ENCODE measurements at places on chromosomes 12 and 14.

DNA sequence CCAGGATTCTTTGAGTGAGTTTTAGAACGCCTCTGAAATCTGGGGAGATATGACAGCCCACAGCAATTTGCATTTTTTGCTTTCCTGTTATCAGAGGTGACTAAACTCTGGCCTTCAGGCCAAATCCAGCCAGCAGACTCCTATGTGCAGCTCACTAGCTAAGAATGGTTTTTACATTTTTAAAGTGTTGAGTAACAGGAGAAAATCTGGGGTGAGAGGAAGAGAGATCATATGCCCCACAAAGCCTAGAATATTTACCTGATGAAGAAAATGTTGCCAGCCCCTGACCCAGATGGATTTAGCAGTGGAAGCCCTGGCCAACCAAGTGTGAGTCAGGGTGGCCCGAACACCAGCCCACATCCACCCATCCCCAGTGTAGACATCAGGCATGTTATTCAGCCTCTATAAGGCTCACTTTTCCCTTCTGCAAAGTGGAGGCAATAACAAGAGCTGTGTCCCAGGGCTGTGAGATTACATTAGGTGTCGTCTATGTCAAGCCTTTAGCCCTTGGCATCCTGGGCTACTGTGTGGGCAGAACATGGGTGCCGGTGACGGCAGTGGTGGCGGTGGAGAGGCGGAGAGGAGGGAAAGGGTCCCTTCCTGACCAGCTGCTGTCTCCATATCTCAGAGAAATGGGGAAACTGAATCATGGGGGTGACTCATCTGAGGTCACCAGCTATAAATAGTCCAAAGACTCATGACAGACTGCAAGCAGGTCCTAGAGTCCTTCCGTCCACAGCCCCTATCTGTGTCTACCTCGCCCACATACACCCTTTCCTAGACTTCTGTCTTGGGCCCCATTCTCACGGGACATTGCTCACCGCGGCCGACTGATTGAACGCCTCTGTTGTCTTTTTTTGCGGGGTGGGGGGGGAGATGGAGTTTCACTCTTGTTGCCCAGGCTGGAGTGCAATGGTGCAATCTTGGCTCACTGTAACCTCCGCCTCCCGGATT lies 32.6 kb upstream of the CD9 start:
- peak; percentile 96 for DNase-seq

- no peak for DNase-seq
Measured at GRCh38 chr12:21827083-21827482, 52.6 kb upstream of the KCNJ8 start.

DNA sequence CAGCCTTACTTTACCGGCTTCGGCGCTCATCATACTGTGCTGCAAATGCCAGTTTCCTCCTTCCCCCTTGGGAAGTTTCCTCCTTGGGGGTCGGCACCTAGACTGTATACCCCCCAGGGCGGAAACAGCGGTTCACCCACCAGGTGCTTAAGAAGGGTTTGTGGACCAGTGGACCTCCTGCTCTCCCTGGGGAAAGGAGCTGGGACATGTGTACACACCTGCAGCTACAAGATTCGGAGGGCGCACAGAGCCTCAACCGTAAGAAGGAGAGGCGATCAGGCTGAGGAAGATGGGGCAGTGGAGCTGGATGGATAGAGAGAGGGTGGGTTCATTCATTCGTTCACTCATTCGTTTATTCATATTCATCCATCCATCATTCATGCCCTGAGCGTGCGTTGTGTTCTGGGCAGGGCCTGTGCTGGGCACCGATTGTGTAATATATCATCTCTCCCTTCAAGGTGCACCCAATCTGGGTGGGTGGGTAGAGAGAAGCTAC lies 717 bp upstream of the ZNF839 start:
- DNase-seq = no peak

DNA sequence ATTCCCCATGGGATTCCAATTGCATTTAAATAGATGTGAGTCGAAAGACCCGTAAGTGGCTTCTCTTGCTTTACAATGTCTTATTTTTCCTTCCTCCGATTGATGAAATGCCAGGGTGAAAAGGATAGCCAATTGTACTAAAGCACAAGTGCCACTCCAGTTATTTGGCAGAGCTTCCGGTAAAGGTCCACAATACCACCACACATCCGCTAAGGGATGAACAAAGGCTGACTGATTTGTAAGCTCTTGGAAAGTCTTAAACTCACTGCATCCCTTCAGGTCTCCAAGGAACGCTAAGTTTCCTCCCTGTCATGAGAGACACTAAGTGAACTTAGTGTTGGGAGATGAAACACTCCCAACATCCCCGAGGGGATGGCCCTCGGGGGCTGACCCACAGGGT lies 21.2 kb upstream of the RNASE1 start:
- no peak for DNase-seq

DNA sequence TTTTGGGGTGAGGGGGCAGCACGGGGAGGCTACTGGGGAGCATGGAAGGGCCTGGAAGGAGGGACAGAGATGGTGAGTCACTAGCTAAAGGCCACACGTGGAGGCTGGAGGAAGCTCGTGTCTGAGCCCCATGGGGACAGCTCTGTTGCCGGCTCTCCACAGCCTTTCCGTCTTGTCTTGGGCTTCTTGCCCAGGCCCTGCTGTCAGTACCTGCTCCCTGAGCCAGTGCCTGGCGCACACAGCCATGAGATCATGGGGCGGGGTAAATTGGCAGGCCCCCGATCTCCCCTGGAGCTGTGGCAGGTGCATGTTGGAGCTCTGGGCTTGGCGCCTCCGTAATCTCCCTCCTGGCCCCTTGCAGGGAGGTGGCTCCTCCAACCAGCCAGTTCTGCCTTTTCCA lies 16.1 kb upstream of the KRT80 start:
- DNase-seq = peak; percentile 76

- DNase-seq = no peak
Measured at GRCh38 chr12:50971946-50972345, 19.6 kb downstream of the HIGD1C start.

DNA sequence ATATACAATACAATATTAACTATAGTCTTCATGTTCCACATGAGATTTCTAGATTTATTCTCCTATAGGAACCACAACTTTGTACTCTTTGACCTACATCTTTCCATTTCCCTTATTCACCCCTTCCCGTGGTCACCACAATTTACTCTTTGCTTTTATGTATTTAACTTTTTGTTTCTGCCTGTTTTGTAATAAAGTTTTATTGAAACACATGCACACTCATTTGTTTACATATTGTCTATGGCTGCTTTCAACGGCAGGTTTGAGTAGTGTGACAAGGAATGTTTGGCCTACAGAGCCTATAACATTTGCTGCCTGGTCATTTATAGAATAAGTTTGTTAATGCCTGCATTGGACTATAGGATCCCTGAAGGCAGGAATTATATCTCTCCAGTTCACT lies 231.1 kb downstream of the CRADD start:
- DNase-seq = no peak

DNA sequence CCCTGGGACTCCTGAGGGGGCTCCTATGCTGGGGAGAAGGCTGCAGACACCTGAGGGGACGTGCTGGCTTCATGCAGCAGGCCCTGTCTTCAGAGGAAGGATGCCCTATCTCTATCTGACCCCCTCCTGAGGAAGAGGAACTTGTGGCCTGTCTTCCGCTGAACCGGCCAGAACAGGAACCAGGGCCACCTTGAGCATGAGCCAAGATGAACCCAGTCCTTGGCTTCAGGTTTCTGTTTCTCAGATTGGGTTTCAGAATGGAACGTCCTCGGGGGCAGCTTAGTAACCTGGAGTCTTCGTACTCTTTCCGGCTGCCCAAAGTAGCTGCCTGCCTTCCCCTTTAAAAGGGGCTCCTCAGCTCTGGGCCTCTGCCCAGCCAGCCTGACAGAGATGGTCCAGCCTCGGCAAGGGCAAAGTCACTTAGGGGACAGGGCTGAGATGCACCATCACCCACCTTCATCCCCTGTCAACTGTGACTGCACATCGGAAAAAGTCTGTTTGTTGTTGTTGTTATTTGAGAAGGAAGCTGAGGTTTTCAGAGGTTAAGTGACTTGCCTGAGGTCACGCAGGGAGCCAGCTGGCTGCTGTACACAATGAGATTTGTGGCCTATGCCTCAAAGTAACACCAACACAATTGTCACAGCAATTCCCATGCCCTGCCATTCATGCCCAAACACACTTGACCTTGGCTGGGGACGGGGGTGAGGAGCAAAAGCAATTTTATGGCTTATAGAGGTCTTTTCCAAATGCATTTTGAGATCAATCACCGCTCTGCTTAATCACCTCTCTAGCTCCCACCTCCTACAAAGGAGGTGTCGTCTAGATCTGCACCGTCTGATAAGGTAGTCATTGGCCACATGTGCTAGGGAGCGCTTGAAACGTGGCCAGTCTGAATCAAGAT lies 13.4 kb downstream of the ASB2 start:
- DNase-seq = no peak

DNA sequence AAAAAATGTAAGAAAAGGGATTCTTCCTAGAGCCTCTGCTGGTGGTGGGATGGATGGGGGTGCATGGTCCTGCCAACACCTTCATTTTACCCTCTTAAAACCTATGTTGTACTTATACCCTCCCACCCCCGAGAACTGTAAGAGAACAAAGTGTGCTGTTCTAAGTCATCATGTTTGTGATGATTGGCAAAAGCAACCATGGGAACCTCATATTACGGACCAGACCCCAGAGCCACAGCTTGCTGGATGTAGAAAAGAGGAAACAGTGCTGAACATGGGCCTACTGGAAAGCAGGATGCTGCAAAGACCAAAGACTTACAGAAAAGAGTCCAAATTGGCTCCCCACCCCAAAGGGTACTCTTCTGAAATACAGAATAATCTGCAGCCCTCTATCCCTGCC lies 311.2 kb downstream of the DUSP6 start:
- DNase-seq = no peak

DNA sequence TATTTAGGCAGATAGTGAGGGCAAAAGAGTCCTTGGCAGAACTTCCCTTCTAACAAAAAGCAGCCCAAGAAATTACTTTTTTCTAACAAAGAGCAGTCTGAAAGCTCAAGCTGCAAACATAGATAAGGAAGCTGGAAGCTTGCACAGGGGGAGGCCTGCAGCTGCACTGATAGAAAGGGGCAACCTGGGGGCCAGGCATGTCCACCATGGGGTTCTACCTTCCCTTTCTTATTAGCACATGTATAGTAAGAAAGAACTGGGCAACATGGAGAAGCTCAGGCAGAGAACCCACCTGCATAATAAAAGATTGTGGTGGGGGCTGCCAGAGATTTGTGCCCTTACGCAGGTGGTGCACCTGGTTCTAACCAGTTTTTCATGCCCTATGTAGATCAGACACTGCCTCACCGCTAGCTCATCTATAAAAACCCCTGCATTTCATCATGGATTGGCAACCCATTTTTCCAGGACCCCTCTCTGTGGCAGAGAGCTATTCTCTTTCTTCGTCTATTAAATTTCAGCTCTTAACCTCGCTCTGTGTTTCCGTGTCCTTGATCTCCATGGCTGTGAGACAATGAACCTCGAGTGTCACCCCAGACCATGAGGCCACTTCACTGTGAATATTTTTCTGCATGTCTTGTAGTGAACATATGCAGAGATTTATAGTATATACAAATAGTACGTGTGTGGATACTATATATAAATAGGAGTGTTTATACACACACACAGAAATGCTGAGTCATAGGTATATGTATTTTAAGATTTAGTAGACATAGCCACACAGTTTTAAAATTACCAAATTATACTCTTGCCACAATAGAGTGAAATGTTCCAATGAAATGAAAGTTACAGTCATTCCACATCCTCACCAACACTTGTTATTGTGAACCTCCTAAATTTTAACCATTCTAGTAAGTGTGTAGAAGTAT lies 53.0 kb downstream of the PEX5 start:
- no peak for DNase-seq

GRCh38 chr14:27845241-27845850 lies 921.2 kb upstream of the FOXG1 start:
- no peak for DNase-seq

GRCh38 chr12:96872961-96873360 lies 34.1 kb upstream of the NEDD1 start:
- DNase-seq = no peak

- no peak for DNase-seq
Measured at GRCh38 chr12:118237052-118237665, 101.2 kb downstream of the PEBP1 start.

GRCh38 chr14:22547313-22547947 lies 41.6 kb downstream of the DAD1 start:
- DNase-seq = no peak

GRCh38 chr12:81222846-81223592 lies 145.1 kb downstream of the ACSS3 start:
- no peak for DNase-seq

- peak; percentile 22 for DNase-seq
Measured at GRCh38 chr14:56490379-56490778, 89.2 kb upstream of the TMEM260 start.

- no peak for DNase-seq
Measured at GRCh38 chr14:68913516-68913915, 65.6 kb downstream of the ACTN1 start.

GRCh38 chr12:48379794-48380193 lies 29.1 kb upstream of the ZNF641 start:
- DNase-seq = no peak

DNA sequence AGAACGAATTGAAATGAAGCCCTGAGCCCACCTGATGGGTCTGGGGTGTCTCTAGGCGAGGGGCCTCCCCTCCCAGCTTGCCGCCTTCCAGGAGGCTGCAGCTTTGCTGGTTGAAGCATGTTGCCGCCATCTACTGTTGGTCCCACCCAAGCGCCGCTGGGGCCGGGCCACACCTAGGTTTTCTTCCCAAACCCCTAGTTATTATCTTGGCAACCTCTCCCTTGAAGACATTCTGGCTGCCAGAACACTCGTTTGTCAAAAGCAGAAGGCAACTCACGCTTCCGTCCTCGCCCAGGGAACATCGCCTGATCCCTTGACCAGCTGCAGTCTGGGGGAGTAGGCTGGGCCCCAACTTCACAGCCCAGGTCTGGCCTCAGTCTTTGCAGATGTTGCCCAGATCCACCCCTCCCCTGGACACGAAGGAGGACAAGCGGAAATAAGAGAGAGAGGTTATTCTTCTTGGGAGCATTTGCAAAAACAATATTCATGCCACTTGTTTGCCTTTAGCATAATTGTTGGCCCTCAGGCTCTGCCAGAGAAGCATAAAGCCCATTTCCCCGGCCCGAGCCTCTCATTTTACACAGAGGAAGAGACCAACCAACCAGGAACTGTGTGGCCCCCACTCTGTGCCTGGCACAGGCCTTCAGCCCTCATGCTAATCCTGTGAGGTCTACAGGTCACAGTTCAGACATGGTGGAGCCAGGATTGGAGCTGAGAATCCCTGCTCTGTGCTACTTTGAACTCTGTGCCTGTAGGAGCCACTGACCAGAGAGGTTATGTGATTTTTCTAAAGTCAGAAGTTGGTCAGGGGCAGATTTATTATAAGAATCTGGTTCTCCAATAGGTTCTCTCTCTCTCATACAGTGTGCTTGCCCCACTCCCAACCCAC lies 6.8 kb downstream of the EMP1 start:
- DNase-seq = no peak

- no peak for DNase-seq
Measured at GRCh38 chr12:19181666-19182426, 52.3 kb downstream of the PLEKHA5 start.

- no peak for DNase-seq
Measured at GRCh38 chr14:73810478-73811163, 41.0 kb upstream of the PTGR2 start.

- no peak for DNase-seq
Measured at GRCh38 chr12:131356485-131357184, 354.3 kb upstream of the SFSWAP start.

Measured in stromal cell of bone marrow (primary cell).